ENCODE measurements at places on chromosomes 16 and 17.

DNA sequence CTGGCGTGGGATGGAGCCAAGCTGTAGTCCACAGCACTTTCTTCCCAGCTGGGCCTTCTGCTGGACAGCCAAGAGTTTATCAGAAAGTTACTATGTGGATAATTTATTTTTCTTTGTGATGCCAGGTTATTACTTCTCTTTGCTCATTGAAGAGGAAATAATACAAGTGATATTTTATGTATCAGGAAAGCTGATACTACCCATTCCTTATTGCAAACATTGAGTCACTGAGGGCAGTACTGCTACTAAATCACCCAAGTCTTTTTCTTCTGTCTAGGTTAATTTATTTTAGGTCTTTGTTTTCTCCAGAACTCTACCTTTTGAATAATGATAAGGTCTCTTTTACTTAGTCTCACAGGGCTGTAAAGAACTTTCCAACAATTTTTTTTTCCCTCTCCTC, 8.3 kb downstream of the NUP93 start:
- H3K27ac ChIP-seq, result no peak overlapping the region
- H3K27me3 ChIP-seq, result no peaks in the 10 kb centered on the region
- no peaks in the 10 kb centered on the region for H3K4me1 ChIP-seq
- H3K36me3 ChIP-seq, result no peaks in the 10 kb centered on the region
- no peak for DNase-seq

DNA sequence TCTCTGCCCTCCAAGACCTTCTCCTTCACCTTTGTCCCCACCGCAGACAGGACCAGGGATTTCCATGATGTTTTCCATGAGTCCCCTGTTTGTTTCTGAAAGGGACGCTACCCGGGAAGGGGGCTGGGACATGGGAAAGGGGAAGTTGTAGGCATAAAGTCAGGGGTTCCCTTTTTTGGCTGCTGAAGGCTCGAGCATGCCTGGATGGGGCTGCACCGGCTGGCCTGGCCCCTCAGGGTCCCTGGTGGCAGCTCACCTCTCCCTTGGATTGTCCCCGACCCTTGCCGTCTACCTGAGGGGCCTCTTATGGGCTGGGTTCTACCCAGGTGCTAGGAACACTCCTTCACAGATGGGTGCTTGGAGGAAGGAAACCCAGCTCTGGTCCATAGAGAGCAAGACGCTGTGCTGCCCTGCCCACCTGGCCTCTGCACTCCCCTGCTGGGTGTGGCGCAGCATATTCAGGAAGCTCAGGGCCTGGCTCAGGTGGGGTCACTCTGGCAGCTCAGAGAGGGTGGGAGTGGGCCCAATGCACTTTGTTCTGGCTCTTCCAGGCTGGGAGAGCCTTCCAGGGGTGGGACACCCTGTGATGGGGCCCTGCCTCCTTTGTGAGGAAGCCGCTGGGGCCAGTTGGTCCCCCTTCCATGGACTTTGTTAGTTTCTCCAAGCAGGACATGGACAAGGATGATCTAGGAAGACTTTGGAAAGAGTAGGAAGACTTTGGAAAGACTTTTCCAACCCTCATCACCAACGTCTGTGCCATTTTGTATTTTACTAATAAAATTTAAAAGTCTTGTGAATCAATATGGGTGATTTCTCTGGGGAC, 12.2 kb downstream of the CX3CL1 start:
- no peaks in the 10 kb centered on the region for H3K36me3 ChIP-seq
- H3K27ac ChIP-seq, result no peak overlapping the region
- no peaks in the 10 kb centered on the region for H3K27me3 ChIP-seq
- H3K4me3 ChIP-seq, result no peak overlapping the region

- no peak for DNase-seq
- H3K36me3 ChIP-seq, result no peaks in the 10 kb centered on the region
- no peak overlapping the region for H3K27ac ChIP-seq
- no peak overlapping the region for H3K4me3 ChIP-seq
Measured at GRCh38 chr16:68216240-68216639, 19.7 kb downstream of the ESRP2 start.

GRCh38 chr17:70588003-70588402, 418.7 kb downstream of the KCNJ2 start:
- H3K36me3 ChIP-seq, result no peaks in the 10 kb centered on the region
- H3K4me1 ChIP-seq, result no peaks in the 10 kb centered on the region

GRCh38 chr16:6835941-6836340, 496.7 kb upstream of the RBFOX1 start:
- no peak for DNase-seq
- no peaks in the 10 kb centered on the region for H3K4me1 ChIP-seq
- H3K27ac ChIP-seq, result no peak overlapping the region
- no peak overlapping the region for H3K4me3 ChIP-seq
- no peaks in the 10 kb centered on the region for H3K36me3 ChIP-seq

DNA sequence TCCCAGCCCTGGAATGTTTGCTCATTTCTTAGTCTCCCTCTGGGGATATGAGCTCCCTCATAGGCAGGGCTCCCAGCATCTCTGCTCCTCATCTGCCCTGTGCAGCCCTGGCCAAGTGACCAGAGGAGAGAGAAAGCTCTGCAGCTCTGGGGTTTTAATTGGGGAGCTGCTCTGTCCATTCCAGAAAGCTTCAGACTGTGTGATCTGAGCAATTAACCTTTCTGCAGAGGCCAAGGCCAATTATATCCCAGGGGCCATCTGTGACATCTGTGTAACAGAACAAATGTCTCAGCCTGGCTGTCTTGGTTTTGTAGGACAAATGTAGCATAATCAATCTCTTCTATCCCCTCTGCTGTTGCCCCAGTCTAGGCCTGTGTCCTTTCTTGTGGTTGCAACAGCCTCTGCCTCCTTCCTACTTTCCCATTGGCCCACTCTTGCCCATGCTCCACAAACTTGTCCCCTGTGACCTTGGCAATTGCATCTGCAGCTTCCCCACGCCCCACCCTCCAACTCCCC, 156.0 kb downstream of the GSG1L start:
- no peak overlapping the region for H3K4me3 ChIP-seq
- DNase-seq, result no peak
- no peaks in the 10 kb centered on the region for H3K36me3 ChIP-seq
- no peak overlapping the region for H3K27ac ChIP-seq

- H3K36me3 ChIP-seq, result no peaks in the 10 kb centered on the region
- no peak for DNase-seq
- H3K27me3 ChIP-seq, result no peaks in the 10 kb centered on the region
Measured at GRCh38 chr17:63962298-63962744, 10.4 kb downstream of the SCN4A start.

DNA sequence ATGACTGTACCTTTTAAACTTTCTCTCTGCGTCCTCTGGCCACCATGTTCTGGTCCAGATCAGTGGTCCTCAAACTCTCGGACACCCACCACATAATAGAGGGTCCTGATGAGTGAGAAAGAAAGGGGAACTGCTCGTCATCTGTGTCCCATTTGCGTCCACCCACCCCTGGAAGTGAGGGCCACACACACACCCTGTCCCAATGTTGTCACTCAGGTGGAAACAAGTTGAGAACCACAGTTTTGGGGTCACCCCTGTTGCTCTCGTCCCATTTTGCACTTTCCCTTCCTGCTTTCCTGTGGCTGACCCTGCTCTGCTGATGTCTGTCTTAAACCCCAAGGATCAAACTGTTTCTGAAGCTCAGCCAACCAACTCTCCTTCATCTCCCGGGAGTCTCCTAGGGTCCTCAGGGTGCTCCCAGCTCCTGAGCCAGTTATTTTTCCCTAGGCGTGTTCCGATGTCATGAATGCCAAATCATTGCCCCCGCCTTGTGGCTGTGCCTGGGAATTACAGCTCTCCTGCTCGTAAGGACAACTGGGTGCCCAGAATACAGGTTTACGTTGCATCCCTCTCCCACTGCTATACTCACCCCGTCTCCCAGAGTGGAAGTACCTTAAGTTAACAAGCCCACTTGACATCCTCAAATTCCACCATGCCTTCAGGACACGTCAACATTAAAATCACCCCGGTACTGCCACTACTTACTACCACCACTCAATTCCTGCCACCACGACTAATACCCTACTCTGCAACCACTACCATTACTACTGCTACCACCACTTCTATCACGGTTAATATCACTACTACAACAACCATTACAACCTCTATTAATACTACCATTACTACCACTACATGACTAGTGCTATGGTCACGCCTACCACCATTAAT, 26.0 kb upstream of the HNF1B start:
- H3K27me3 ChIP-seq, result no peaks in the 10 kb centered on the region
- no peaks in the 10 kb centered on the region for H3K4me1 ChIP-seq
- no peak overlapping the region for H3K4me3 ChIP-seq
- peak; percentile 50 for DNase-seq
- no peaks in the 10 kb centered on the region for H3K36me3 ChIP-seq

- H3K27me3 ChIP-seq, result no peaks in the 10 kb centered on the region
- H3K36me3 ChIP-seq, result no peaks in the 10 kb centered on the region
- DNase-seq, result no peak
- no peak overlapping the region for H3K27ac ChIP-seq
Measured at GRCh38 chr17:32276171-32276601, 10.6 kb downstream of the RHBDL3 start.

DNA sequence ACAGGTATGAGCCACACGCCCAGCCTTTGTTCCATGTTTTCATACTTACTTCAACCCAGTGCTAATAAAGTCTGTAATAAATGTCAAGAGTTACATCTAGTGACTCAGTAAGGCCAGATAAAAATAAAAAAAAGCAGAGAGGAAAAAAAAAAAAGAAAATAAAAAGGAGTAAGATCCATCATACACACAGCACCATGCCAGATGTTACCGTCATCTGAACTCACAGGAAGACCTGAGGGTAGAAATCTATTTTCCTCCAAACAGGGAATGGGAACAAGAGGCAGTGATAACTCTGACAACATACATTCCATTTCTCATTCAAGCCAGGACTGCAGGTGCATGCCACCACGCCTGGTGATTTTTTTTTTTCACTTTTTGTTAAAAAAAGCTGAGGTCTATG, 20.7 kb downstream of the CRK start:
- peaks cover 9% of the 10 kb centered on the region for H3K4me1 ChIP-seq
- H3K27me3 ChIP-seq, result no peaks in the 10 kb centered on the region
- no peak overlapping the region for H3K4me3 ChIP-seq
- DNase-seq, result no peak
- peaks cover 46% of the 10 kb centered on the region for H3K36me3 ChIP-seq
- no peak overlapping the region for H3K27ac ChIP-seq

GRCh38 chr17:52823155-52823554, 664.6 kb upstream of the CA10 start:
- DNase-seq, result no peak
- H3K4me1 ChIP-seq, result no peaks in the 10 kb centered on the region
- H3K27me3 ChIP-seq, result no peaks in the 10 kb centered on the region
- no peak overlapping the region for H3K27ac ChIP-seq
- H3K36me3 ChIP-seq, result no peaks in the 10 kb centered on the region

DNA sequence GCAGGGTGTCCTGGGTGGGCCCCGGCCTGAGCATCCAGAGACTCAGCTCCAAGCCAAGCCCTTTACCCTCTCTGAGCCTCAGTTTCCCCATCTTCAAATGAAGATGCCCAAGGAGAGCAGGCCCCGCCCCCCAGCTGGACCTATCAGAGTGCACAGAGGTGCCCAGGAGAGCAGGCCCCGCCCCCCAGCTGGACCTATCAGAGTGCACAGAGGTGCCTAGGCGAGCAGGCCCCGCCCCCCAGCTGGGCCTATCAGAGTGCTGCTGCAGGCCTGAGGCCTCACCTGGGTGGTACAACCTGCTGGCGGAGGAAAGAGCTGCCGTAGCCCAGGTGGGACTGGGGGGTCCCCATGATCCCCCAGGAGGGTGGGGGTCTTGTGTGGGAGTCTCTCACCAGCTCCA, 3.4 kb upstream of the SSTR5 start:
- DNase-seq, result no peak
- no peaks in the 10 kb centered on the region for H3K4me1 ChIP-seq
- H3K36me3 ChIP-seq, result no peaks in the 10 kb centered on the region
- no peak overlapping the region for H3K4me3 ChIP-seq
- H3K27me3 ChIP-seq, result peaks cover 96% of the 10 kb centered on the region

- no peak for DNase-seq
- no peaks in the 10 kb centered on the region for H3K36me3 ChIP-seq
- no peak overlapping the region for H3K4me3 ChIP-seq
- no peaks in the 10 kb centered on the region for H3K27me3 ChIP-seq
Measured at GRCh38 chr17:35164716-35165115, 17.1 kb downstream of the UNC45B start.

DNA sequence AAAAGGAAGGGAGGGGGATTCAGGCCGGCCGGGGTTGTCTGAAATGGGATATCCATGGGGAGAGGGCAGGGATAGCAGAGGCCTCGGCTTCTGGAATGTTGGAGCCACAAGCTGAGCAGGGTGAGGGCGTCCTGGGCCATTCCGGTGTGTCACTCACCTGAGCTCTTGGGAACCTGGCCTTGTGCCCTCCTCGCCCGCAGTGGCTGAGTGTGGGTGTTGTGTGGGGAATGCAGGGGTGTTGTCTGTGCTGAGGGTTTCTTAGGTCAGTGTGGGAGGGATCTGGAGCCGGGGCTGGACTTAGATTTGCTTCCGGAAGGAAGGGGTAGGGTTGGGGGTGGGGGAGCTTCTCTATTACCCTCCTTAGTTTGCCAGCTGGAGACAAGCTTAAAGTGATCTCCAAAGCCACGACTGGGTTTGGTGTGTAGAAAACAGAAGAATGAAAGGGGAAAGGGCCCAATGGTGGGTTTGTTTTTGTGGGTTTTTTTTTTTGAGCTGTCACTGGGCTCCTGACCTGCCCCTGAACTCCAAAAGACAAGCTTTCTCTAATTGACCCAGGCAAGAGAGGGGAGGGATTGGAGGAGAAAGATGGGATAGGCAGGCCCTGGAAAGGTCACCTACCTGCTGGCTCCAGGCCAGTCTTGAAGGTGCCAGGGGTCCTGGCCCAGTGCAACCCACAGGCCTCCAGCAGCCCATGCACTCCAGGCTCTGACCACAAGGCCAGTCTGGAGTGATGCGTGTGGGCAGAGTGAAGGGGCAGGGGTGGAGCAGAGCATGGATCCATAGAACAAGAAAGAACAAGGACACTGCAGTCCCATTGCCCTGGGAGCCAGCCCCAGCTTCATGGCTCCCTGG, at the start of gene SULT1A2:
Gene SULT1A2 (minus strand): TSS at position 211 of the 852 bp plus-strand sequence. CDS start 1,120 bp downstream, outside the sequence.
- no peaks in the 10 kb centered on the region for H3K27me3 ChIP-seq
- H3K4me3 ChIP-seq, result no peak within 1 kb of the TSS
- H3K27ac ChIP-seq, result peak within 1 kb of the TSS; percentile 37
- no peaks in the 10 kb centered on the region for H3K36me3 ChIP-seq
- peaks cover 6% of the 10 kb centered on the region for H3K4me1 ChIP-seq
